ENCODE measurements at places on chromosomes 2 and 18. TPM values are rescaled to one million over a fixed set of nuclear protein-coding genes. Genes with fewer than 3 reads are reported as not detected.

The RAMP1 gene
- 1,549 TPM for polyA plus RNA-seq

The KLHL41 gene
- polyA plus RNA-seq = 37.7 TPM

The UGT1A10 gene
- polyA plus RNA-seq = not detected

The CD28 gene
- polyA plus RNA-seq = 0.10 TPM

The AFF3 gene
- polyA plus RNA-seq = 1.6 TPM

The ATRAID gene
- 140 TPM for polyA plus RNA-seq

The C2orf74 gene
- polyA plus RNA-seq = 20.3 TPM

The SUCLG1 gene
- 216 TPM for polyA plus RNA-seq

The NABP1 gene
- 6.6 TPM for polyA plus RNA-seq

The AAMP gene
- 33.4 TPM for polyA plus RNA-seq

The NTSR2 gene
- not detected for polyA plus RNA-seq

The GAL3ST2 gene
- polyA plus RNA-seq = not detected

The SERPINB3 gene
- polyA plus RNA-seq = not detected

The LRATD1 gene
- 1.1 TPM for polyA plus RNA-seq

The TDRD15 gene
- not detected for polyA plus RNA-seq

The OTOS gene
- not detected for polyA plus RNA-seq
